ENCODE measurements at places on chromosomes 2 and 18. TPM values are rescaled to one million over a fixed set of nuclear protein-coding genes. Genes with fewer than 3 reads are reported as not detected.

The KCNIP3 gene
- 10.0 TPM for polyA plus RNA-seq

The PTPRM gene
- polyA plus RNA-seq, result 87.7 TPM

The NMUR1 gene
- polyA plus RNA-seq, result 0.55 TPM

The SFTPB gene
- polyA plus RNA-seq, result 199 TPM

The ATOH8 gene
- 38.7 TPM for polyA plus RNA-seq

The CDCA7 gene
- 64.1 TPM for polyA plus RNA-seq

The CCDC150 gene
- polyA plus RNA-seq, result 9.3 TPM

The GYPC gene
- 66.6 TPM for polyA plus RNA-seq

The NT5C1B gene
- 1.9 TPM for polyA plus RNA-seq
